ENCODE measurements at places on chromosomes 11 and 22.

DNA sequence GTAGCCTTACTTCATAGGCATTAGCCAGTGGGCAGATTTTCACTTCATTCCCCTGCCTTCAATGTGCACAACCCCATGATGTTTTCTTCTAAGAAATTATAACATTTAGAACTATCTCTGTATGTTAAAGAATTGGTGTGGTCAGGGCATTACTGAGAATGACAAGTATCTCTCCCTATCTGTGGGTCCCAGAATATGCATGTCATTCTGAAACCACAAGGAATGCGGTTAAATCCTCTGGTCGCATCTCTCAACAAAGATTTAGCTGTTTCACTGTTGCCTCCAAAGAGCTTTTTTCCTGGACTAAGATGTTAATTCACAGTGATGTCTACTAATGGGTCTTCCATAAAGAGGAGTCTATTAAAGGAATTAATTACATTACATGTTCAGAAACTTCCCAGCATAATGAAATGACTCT is 62.7 kb downstream of the LIF start:
- DNase-seq = no peak

DNA sequence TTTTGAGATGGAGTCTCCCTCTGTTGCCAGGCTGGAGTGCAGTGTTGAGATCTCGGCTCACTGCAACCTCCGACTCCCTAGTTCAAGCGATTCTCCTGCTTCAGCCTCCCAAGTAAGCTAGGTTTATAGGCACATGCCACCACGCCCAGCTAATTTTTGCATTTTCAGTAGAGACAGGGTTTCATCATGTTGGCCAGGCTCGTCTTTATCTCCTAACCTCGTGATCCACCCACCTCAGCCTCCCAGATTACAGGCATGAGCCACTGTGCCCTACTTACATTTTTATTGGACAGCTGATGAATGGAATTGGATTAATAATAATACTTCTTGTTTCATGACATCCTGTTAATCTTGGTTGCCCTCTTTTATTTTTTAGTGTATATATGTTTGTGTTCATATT is 3.0 kb upstream of the MRGPRD start:
- no peak for DNase-seq

GRCh38 chr11:13884158-13884799 is 78.2 kb upstream of the SPON1 start:
- DNase-seq = no peak

DNA sequence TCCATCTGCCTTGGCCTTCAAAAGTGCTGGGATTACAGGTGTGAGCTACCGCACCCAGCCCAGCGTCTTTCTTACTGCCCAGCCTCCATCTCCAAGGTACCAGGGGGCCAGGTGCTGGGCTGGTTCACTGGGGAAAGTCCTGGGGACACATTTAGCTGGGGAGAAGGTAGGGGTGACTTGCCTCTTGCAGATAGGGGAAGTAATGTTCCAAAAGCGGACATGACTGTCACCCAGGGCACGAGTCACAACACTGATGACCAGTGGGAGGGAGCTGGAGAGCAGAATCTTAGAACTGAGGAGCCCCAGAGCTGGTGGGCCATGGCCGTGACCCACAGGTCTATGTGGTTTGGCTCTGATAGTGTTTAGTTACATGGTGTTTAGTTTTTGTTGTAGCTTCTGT is 2.4 kb upstream of the SLC15A3 start:
- DNase-seq = no peak

- DNase-seq = no peak
These were observed 55.9 kb downstream of the PPFIA1 start for GRCh38 chr11:70326365-70326811.

DNA sequence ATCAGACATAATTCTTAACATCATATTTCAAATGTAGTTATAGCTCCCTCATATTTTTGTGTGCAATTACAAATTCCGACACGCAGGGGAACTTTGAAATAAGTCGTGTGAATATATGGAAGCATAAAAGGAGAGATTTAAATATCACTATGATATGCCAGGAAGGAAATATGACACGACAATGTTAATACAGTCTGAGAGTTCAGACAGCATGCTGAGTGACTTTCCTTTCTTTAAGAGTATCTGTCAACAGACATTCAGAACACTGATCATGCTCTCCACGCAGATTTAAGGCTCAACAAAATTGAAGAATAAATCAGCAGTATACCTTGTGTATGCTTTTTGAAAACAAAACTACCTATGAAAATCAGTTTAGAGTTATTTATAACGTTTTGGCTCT is 232.6 kb upstream of the CARD18 start:
- DNase-seq = no peak

DNA sequence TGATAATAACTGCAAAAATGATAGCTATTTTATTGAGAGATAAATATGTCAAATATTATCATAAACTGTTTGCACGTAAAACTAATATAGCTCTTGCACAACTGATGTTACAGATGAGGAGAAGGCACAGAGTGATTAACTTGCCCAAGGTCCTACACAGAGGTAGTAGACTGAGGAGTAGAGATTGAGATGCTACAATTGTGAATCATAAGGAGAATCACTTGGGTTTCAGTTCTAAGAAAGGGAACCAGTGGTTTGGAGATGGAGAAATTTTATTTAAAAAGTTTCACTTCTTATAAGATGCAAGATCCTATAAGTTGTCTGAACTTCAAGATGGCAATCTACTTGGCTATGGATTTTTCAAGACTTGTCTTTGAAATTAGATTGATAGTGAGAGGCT is 224.8 kb upstream of the RAG2 start:
- DNase-seq = no peak

GRCh38 chr11:115220423-115220822 is 283.8 kb downstream of the CADM1 start:
- DNase-seq = no peak

GRCh38 chr11:9601037-9601875 is 27.8 kb downstream of the WEE1 start:
- DNase-seq = no peak

GRCh38 chr11:94705891-94706615 is 62.1 kb upstream of the AMOTL1 start:
- no peak for DNase-seq

DNA sequence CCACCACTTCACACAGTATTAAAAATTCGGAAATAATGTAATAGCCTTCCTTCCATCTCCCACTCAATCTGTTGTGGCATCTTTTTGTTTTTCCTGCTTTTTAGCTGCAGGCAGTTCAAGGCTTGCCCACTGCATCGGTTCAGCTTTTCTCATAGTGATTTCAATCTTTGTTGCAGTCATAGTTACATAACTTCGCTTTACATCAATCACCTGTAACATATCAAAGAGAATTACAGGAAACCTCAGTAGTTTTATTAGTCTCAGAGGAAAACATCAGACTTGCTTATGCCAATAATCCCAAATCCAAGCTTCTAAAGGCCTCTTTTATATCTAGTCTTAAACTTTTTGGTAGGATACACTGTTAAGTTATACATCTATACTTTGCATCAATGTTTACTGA is 20.5 kb downstream of the CHORDC1 start:
- no peak for DNase-seq

GRCh38 chr11:130473795-130474377 is 25.4 kb downstream of the ADAMTS15 start:
- no peak for DNase-seq

DNA sequence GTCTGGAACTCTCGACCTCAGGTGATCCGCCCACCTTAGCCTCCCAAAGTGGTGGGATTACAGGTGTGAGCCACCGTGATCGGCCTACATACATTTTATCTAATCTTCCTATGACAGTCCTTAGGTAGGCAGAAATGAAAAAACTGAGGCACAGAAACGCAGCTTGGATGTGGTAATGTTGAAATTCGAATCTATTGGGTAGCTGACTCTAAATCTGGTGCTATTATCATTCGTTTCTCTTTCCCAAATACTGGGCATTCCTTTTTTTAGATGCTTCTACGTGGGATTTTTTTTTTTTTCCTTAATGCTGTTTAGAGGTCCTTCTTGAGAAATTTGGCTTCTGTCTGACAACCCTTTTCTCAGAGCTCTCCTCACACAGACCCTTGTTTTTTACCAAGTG is 41.5 kb downstream of the FCHSD2 start:
- DNase-seq = no peak

DNA sequence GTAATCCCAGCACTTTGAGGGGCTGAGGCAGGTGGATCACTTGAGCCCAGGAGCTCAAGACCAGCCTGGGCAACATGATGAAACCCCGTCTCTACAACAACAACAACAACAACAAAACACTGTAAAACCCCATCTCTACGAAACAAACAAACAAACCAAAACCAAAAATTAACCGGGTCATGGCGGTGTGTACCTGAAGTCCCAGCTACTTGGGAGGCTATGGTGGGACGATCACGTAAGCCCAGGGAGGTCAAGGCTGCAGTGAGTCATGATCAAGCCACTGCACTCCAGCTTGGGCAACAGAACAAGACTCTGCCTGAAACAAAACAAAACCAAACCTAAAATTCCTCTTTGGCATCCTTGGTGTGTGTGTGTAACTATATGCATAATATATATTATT is 7.0 kb upstream of the POLA2 start:
- no peak for DNase-seq
